Panc1 (cell line): ENCODE measurements at places on chromosomes 3 and 15.

DNA sequence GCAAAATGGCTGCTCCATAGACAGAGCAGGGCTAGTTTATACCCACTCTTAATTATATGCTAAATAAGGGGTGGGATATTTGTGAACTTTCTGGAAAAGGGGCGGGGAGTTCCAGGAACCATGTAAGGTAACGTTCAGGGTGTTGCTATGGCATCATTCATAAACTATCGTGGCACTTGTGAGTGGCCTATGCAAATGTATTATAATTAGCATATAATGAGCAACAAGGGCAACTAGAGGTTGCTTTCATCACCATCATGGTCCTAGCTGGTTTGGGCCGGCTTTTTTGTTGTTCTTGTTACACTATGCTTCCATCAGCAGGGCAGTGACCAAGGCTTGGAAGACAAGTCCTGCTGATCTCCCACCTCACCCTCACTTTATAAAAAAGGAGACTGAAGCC, 43.2 kb upstream of the FGD5 start:
- DNase-seq: no peak

GRCh38 chr15:80517290-80517689, 113.1 kb downstream of the ARNT2 start:
- no peak for DNase-seq

DNA sequence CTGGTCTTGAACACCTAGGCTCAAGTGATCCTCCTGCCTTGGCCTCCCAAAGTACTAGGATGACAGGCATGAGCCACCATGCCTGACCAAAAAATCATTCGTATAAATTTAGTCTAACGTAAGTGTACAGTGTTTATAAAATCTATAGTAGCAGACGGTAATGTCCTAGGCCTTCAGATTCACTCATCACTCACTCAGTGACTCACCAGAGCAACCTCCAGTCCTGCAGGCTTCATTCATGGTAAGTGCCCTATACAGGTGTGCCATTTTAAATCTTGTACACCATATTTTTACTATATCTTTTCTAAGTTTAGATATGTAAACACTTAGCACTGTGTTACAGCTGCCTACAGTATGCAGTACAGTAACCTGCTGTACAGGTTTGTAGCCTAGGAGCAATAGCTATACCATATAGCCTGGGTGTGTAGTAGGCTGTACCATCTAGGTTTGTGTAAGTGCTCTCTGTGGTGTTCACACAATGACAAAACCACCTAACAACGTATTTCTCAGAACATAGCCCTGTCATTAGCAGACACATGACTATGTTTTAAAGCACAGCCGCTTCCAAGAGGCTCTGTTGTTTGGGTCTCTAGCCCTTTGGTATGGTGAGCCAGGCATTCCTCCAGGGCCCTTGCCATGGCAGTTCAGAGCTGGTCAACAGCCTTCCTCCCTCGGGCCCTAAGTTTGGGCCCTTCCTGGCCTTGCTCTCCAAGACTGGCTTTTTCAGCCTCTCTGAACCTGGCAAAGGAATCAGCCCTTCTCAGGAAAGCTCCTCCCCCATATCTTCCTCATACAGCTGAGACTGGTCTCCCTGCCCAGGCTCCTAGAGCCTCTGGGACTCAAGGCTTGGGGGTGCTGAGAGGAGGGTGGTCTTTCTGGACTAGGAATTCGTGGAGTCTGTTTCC, 1.9 kb upstream of the CCDC9B start:
- no peak for DNase-seq

DNA sequence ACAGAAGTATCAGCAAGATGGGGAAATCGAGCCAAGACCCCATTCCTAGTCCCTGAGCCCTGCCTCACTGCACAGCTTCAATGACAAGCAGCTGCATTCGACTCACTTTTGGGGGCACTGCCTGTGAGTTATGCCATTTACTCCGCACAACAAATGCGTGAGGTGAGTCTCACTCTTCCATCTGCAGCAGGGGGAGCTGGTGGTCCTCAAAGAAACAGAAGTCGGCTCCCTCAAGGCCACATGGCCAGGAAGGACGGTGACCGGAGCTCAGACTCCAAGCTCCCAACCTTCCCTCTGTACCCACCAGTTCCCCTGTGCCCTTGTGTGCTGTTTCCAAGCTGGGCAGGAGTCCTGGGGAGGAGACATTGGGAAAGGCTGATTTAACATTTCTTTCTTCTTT, 127.7 kb upstream of the IQSEC1 start:
- DNase-seq: no peak

- peak; percentile 48 for DNase-seq
Measured at GRCh38 chr3:67610458-67610857, 44.0 kb downstream of the SUCLG2 start.

DNA sequence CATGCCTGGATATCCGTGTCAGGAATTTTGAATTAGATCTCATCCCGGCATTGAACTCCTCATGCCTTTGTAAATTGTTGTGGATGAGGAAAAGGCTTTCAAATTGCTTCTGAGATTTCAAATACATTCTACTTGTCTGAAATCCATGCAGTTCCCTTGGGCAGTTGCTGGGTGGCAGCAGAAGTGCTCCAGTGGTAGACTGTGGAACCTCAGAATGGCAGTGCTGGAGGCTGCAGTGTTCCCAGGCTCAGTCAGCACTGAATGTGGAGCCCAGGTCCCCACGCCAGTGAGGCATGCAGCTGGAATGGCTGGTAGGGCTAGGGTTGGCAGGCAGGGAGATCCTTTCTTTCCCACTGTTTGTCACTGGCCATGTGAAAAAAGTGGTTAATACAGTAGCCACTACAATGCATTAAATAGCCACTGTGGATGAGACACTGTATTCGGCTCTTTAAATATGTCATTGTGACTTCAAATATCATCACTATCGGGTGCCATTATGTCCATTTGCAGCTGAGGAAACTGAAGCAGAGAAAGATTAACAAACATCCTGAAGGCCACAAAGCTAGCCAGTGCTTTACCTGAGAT, 98.6 kb downstream of the TPRG1 start:
- DNase-seq: peak; percentile 68

- DNase-seq: no peak
Measured at GRCh38 chr15:36734366-36734765, 154.9 kb downstream of the CDIN1 start.

DNA sequence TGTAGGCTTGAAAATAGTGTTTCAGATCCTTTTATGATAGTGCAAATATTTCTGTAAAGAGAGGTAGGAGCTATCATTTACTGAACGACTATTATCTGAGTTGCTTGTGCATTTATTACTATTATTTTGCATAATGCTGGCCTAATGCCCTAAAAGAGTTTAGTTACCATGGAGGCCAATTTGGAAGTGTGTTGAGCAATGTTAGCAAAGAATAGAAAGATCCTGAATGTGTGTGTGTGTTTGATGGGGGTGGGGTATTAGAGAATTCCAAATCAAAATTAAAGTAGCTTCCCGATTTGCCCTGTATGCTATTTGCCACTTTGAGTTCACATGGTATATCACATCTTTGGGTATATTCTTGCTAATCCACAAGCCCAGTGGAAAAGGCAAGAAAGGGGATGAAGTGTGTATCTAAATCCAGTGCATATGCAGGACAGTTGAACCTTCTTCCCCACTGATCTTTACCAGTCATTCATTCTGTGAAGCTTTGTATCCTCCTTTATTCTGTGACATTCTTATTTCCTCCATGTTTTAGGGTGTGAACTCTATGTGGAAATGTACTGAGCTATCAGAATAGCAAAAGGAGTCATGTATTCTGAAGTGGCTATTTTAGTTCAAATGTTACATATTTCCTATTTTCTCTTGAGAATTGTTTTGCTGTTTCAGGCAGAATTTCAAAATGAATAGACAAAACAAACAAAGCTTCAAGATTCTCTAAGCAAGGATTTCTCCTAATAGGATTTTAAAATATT, 45.7 kb upstream of the PLSCR5 start:
- DNase-seq: no peak

DNA sequence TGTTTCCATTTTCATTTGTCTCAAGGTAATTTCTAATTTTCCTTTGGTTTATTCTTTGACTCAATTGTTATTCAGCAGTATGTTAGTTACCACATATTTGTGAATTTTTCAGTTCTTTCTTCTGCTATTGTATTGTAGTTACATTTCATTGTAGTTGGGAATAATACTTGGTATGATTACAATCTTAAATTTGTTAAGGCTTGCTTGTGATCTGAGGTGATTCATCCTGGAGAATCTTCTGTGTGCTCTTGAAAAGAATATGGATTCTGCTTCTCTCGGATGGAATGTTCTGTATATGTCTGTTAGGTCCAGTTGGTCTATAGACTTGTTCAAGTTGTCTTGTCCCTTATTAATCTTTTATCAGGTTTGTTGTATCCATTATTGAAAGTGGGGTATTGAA, 63.4 kb upstream of the VEPH1 start:
- DNase-seq: no peak

GRCh38 chr3:52422669-52423068, 22.2 kb downstream of the SEMA3G start:
- DNase-seq: no peak

DNA sequence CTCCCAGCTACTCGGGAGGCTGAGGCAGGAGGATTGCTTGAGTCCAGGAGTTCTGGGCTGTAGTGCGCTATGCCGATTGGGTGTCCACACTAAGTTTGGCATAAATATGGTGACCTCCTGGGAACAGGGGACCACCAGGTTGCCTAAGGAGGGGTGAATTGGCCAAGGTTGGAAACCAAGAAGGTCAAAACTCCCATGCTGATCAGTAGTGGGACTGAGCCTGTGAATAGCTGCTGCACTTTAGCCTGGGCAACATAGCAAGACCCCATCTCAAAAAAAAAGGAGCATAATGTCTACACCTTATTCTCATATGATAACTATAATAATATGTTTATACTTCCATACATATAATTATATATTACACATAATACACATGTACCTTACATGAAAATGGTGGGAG, 6.1 kb upstream of the GLB1 start:
- DNase-seq: no peak
